Stimulated activated CD4-positive, alpha-beta T cell treated with anti-CD3 and anti-CD28 coated beads, Interleukin-15, amount 100 ng/mL, for 1 hour (primary cell): ENCODE measurements at places on chromosomes 4 and X.

- DNase-seq = no peak
Observed at GRCh38 chr4:159685340-159686092, 582.6 kb downstream of the RAPGEF2 start.

DNA sequence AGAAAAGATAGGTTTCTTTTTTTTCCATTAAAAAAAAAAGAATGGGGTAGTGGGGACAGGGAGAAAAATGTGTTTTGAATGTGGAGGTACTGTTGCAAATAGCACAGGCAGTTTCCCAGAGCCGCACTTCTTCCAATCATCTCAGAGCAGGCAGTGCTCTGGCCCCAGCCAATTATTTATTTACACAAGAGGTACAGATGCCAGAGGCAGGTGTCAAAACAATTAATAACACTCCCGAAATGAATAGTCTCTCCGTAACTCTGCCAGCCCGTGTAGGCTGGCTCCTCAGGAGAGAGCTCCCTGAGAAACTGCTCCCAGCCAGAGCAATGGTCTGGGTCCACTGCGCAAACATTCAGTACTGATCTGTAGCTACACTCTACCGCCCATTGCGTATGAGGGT is 130.8 kb upstream of the IL1RAPL2 start:
- DNase-seq = no peak

GRCh38 chrX:17778997-17779396 is 41.7 kb downstream of the SCML1 start:
- DNase-seq = no peak

- peak; percentile 87 for DNase-seq
Observed at GRCh38 chr4:6986781-6987587, 56.2 kb upstream of the TADA2B start.

GRCh38 chrX:111585337-111585736 is 73.9 kb downstream of the SERTM2 start:
- no peak for DNase-seq

GRCh38 chr4:78020677-78021076 is 36.4 kb upstream of the FRAS1 start:
- no peak for DNase-seq

DNA sequence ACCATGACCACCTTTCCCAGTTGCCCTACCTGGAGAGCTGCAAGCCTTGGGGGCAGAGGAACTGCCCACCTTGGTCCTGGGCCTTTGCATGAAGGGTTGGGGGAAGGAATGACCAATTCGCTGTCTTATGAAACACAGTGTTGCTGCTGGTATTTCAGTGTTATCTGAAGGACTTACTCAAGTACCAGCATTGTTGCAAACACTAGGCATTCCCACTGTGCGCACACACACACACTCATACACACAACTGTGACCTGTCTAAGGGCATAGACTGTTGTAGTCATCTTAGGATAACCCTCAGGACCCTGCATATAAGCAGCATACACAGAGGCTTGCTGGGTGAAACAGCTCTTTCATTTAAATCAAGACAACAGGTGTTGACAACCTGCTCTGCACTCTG is 210.9 kb downstream of the EVC2 start:
- DNase-seq = no peak

- DNase-seq = no peak
Observed at GRCh38 chr4:106875340-106875739, 160.8 kb downstream of the DKK2 start.

DNA sequence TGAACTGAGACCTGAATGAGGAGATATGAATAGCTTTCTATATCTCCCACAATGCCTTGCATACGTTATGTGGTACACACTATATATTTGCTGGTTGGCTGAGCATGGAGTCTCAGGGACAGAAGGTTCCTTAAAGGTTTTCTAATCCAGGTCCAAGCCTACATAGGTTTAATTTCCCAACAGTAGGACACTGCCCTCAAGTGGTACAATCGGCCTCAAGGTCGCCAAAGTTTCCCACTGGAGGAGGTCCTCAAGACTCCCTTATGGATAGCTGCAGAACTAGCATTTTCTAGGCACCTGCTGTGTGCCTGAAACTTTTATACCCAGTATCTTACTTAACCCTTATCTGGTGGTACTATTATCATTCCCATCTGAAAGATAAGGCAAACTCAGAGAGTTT is 21.0 kb upstream of the EFNB1 start:
- DNase-seq = no peak

- no peak for DNase-seq
Observed at GRCh38 chr4:138788267-138788790, 227.3 kb upstream of the NOCT start.

GRCh38 chr4:71732706-71733105 is 51.2 kb downstream of the GC start:
- no peak for DNase-seq

DNA sequence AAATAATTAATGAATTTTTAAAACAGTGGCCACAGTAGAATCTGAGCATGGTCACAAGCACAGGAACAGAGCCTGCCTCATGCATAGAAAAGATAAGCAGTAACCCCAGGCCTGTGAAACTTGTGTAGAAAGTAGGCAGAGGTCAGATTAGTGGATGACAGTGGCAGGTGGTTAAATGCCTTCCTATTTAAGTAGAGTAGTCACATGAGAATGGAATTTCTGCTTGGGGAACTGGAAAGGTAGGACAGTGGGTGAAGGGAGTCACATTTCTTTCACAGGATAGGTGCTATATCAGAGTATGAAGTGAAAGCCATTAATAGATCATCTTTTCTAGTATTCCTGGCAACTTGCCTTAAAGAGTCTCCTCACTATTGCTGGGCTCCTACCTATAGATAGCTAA is 34.9 kb upstream of the ASB12 start:
- no peak for DNase-seq

DNA sequence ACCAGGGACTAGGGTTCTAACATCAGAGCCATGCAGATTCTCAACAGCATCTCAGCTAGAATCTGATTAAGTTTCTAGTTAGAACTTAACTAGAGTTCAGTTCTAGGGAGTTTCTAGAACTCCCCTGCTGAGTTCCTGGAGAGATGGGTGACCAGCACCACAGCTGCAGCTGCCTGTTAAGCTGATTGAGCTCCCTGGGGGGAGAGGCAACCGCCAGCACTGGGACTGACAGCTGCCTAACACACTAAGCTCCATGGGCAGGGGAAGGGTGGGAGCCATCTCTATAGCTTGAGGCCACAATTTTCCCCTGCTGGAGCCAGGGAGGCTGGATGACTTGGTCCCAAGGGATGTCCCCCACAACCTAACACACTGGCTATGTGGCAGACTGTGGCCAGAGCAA is 84.2 kb downstream of the CHIC1 start:
- DNase-seq = no peak

- DNase-seq = no peak
Observed at GRCh38 chrX:110391086-110391485, 32.4 kb downstream of the RTL9 start.

DNA sequence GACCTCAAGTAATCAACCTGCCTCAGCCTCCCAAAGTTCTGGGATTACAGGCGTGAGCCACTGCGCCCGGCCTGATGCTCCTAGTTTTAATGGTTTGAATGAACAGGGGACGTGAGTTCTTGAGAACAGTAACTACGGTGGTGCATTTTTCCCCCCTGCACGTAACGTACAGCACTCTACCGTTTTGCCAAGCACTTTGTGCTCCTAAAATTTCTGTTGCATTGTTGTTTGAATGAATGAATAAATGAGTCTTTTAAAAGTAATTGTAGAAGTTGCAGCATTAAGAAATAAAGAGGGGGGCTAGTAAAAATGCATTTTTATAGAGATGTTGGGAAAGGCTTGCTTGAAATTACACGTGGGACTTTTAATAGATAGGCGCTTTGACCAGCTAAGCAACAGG is at the start of gene RPA4:
RPA4 (plus strand) TSS at position 301 of the 400 bp plus-strand sequence. CDS start 403 bp downstream, outside the sequence.
- DNase-seq = no peak

DNA sequence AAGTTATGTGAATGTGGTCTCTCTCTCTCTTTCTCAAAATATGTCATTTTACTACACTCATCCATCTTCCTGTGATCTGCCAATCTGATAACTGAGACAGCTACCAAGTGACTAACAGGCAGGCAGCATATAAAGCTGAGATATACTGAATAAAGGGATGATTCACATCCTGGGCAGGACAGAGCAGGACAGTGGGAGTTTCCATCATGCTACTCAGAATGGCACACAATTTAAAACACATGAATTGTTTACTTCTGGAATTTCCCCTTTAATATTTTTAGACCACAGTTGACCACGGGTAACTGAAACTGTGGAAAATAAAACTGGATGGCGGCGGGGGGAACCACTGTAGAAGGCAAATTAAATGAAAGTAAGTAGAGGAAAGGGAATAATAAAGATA is 58.6 kb upstream of the DCTD start:
- no peak for DNase-seq

- no peak for DNase-seq
Observed at GRCh38 chrX:29581223-29581622, 634.1 kb upstream of the MAGEB2 start.

GRCh38 chrX:41482154-41482850 is 35.2 kb downstream of the NYX start:
- no peak for DNase-seq

DNA sequence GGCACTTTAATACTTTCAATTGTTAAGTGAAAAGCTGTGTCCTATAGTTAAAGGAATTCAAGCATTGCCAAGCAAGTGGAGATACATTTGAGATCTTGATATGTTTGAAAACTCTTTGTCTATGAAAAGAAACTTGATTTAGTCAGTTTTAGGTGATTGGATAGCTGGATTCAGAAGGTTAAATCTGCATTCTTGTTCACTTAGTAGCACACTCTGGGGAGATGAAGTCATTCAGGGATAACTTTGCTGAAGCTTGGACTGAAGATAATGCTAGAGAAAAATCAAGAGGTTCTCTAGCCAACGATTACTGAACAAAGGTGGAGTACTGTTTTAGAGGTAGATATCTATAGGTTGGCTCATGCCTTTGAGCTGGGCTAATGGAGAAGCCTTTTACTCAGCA is 90.6 kb downstream of the DCAF8L2 start:
- DNase-seq = no peak

DNA sequence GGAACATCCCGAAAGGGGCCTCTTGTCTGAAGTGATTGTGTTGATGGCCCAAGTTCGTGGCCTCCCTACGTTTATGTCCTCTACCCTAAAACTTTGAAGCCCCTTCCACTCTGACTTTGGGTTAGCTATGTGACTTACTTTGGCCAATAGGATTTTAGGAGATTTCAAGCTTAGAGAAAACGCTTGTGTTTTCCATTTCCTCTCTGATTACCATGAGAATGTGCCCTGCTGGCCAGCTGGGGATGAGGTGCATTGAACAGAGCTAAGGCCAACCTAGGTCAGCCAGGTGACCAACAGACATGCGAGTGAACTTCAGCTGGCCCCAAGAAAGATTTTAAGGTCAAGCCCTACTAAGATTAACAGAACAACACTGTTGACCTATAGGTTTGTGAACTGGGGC is 82.4 kb downstream of the SLC2A9 start:
- no peak for DNase-seq

- no peak for DNase-seq
Observed at GRCh38 chrX:52870046-52870445, 2.2 kb upstream of the XAGE3 start.

GRCh38 chr4:168716406-168717129 is 219.7 kb downstream of the PALLD start:
- no peak for DNase-seq

DNA sequence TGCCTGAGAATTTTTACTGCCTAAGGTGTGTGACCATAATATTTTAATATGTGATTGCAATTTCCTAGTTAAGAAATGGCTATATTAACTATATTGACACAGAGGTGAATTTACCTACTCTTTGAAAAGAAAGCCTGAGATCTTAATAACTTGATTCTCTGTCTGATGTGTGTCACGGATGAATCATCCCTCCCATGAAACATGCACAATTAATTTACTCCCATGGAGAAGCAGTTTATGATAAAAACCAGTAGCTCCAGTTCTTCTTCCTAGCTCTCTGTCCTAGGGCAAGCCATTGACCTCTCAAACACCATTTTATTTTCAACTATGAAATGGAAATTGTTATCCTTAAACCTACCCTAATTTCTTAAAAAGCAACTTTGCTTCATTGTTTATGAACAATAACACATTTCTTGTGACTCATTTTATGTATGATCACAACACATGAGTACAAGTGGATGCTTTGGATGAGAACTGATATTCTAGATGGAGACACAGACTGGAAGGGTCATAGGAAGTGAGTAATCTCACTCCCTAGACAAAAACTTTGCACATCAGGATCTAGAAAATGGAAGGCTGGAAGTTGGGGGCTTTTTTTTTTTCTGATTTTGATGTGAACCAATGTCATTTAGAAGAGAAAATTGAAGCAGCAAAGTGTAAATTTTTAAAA is 438.3 kb downstream of the GPAT3 start:
- DNase-seq = no peak

DNA sequence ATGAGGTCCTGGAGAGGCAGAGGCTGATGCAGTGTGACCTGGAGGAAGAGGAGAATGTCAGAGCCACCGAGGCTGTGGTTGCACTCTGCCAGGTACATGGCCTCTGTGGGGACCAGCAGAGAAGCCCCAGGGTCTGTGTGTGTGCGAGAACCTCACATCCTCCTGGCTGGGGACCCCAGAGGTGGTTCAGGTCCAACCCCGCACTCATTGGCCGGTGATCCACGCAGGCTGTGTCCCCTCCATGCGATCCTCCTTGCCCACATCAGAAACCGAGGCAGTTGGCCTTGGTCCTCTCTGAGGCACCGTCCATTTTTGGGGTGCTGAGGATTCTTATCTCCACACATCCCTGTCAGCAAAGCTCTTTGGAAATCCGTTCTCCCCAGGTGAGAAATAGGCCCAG is 45.3 kb downstream of the EVC start:
- DNase-seq = no peak

GRCh38 chrX:117972711-117973109 is 143.9 kb downstream of the KLHL13 start:
- DNase-seq = no peak

DNA sequence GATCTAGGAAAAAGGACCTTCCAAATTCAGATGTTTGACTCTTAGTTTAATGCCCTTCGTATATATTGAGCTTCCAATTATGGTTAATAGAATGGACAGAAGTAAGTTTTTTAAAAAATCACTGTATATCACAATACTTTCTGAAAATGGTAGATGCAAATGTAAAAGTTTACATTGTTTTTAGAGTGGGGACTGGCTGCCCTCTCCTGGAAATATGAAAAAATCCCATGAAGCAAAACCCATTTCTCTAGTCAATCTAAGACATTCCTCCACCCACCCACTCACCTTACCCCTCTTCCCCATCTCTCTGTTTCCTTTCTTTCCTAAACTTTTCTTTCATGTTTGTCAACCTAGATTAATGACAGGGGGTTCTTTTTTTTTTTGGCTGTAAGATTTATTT is 134.5 kb downstream of the ARHGAP6 start:
- no peak for DNase-seq

DNA sequence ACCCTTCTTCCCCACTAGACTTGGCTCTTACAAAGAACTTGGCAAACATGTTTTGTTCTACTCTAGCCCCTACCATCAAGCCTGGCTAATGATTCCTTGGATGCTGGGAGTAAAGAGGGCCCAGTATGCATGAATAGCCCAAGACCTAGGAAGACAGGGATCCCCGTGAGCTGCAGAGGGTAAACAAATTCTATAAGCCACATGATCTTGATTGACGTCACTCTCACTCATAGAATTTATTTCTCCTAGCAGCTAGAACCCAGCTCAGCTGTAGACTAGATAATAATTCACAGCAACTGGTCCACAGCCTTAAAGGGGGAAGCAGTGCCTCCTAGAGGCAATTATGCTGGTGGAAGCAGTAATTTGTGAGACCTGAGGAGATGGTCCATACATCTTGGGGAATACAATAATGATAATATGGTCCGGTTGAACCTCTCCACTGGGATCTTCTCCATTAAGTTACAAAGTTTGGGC is 16.1 kb upstream of the USO1 start:
- peak; percentile 12 for DNase-seq

- DNase-seq = no peak
Observed at GRCh38 chrX:9710332-9710731, 55.3 kb downstream of the GPR143 start.
